Mammary epithelial cell (primary cell): ENCODE measurements at places on chromosomes 3 and 15.

DNA sequence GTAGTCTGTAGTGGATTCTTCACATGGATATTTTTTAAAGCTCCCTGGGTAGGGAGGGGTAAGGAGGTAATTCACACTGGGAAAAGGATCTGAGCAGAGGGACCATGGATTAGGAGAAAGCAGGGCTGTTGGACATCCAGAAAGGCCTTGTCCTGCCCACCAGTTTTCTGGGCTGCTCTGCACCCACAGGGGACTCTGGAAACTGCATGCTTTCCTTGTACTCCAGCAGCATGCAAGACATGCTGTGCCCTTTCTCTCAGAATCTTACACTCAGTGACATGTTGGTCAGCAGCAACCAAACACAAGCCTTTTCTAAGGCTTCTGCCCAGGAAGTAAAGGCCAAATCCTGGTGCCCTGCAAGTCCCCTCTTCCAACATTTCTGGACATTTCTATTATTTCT is 2.5 kb upstream of the FBN1 start:
- DNase-seq, result no peak

DNA sequence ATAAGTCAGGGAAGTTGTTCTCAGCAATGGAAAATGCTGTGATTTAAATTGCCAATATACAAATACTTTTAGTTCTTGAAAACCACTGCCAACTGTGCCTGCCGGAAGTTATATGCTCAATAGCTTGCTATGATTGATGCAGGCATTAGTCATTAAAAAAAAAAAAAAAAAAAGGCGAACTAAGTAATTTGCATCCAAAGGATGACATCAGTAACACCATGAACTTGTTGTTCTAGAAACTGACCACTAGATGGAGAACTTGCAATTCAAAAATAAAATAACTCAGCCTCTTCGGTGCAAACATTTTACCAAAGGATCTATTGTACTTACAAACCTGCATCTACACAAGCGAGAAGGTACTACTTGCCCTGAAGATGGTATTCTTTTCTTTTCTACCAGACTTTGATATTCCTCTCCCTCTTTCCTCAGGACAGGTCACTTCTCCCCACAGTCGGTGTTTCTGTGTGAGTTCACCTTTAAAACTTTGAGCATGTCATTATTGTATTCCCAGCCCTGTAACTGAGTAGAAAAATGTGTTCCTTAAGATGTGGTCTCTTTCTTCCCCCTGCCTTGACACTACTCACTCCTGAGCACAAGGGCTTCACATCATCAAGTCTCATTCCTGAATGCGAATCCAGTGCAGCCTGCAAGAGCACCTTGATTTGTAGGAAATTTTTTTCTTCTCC is 115.0 kb upstream of the VEPH1 start:
- DNase-seq, result peak; percentile 79

- DNase-seq, result no peak
Measured at GRCh38 chr3:195834675-195835583, 23.2 kb upstream of the MUC4 start.

- DNase-seq, result no peak
Measured at GRCh38 chr3:41794748-41795589, 166.9 kb downstream of the ULK4 start.
